ENCODE measurements at places on chromosomes 11 and 22.

DNA sequence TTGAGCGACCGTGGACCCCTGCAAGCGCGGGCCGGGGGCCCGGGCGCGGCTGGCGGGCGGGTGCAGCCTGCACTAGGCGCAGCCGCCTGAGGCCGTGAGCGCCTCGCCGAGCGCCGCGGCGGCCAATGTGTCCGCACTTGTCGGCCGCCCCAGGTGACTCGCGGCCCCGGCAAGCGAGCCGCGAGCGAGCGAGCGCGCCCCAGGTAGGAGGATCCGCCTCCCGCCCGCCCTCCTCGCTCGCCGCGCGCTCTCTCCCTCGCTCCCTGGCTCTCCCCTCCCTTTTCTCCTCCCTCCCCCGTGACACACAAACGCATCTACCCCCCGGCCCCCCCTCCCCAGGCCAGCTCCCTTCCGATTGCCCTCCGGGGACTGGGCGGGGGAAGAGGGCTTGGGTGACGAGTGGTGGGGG lies at the start of gene WNT7B:
Gene WNT7B, minus strand, starts transcription at position 160 of the 409 bp plus-strand sequence. CDS start 408 bp downstream, outside the sequence.
- no peak within 1 kb of the TSS for H3K4me3 ChIP-seq
- peaks cover 4% of the 10 kb centered on the region for H3K4me1 ChIP-seq

- H3K4me3 ChIP-seq, result peak within 1 kb of the TSS; percentile 56
- H3K27me3 ChIP-seq, result peaks cover 14% of the 10 kb centered on the region
- H3K4me1 ChIP-seq, result no peaks in the 10 kb centered on the region
- H3K27ac ChIP-seq, result no peak within 1 kb of the TSS
- DNase-seq, result no peak
- H3K36me3 ChIP-seq, result no peaks in the 10 kb centered on the region
Observed at GRCh38 chr11:17388609-17389210, at the start of gene KCNJ11. TSS of gene KCNJ11 (minus strand) at chr11:17388659. CDS start at chr11:17388091, 568 bp downstream.

DNA sequence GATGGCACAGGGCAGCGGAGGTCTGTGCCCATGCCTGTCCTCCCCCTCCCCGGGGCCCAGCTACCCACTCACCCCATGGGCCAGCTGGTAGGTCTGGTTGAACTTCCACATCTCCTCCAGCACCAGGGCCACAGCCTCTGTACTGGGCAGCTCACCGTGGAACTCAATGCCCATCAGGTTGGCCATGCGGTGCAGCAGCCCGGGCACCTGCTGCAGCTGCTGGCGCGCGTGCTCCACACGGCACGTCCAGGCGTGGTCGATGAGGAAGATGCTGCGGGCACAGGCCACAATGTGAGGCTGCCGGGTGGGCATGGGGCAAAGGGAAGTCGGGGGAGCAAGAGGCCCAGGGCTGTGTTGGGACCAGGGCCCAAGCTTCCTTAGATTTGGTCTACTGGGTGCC lies 6.3 kb downstream of the TTLL12 start:
- peaks cover 11% of the 10 kb centered on the region for H3K4me1 ChIP-seq
- no peak for DNase-seq
- peaks cover 9% of the 10 kb centered on the region for H3K36me3 ChIP-seq
- no peak overlapping the region for H3K27ac ChIP-seq
- H3K27me3 ChIP-seq, result no peaks in the 10 kb centered on the region

- no peaks in the 10 kb centered on the region for H3K36me3 ChIP-seq
- H3K4me1 ChIP-seq, result no peaks in the 10 kb centered on the region
- H3K27me3 ChIP-seq, result no peaks in the 10 kb centered on the region
- no peak for DNase-seq
- no peak overlapping the region for H3K27ac ChIP-seq
Observed at GRCh38 chr11:32039149-32039548, 51.7 kb upstream of the RCN1 start.

DNA sequence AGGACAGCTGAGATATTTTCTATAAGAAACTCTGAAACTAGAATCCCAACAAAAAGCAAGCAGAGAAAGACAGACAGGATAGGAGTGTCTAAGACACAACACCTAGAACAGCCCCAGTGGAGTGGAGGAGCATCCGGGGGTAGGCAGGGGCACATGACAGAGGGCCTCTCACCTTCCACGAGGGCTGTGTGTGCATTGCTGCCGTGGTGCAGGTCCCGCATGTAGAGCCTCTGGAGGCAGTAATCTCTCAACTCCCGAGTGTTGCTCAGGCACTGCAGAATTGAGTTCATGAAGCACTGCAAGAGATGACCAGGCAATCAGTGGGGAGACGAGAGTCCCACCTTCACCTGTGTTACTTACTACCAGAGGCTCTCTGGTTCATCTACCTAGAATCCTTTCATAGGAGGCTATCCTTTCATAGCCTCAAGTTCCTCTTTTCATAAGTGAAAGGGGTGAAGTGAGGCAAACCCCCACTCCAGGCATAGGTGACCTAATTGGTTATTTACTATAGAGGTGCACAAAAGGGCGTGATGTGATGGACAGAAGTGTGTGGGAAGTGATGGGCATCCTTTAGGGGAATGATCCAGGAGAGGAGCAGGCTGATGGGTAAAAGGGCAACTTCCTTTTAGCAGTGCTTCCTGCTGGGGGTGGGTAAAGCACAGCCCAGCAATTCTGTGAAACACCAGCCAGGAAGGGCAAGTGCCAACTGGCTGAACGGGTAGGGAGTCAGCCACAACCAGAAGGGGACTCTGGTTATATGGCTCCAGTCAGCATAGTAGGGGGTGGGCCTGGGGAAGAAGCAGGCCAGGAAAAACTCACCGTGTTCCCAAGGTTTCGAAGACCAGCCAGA lies 13.1 kb upstream of the MFRP start:
- no peak for DNase-seq
- H3K27ac ChIP-seq, result no peak overlapping the region
- H3K4me3 ChIP-seq, result no peak overlapping the region
- H3K36me3 ChIP-seq, result peaks cover 2% of the 10 kb centered on the region

DNA sequence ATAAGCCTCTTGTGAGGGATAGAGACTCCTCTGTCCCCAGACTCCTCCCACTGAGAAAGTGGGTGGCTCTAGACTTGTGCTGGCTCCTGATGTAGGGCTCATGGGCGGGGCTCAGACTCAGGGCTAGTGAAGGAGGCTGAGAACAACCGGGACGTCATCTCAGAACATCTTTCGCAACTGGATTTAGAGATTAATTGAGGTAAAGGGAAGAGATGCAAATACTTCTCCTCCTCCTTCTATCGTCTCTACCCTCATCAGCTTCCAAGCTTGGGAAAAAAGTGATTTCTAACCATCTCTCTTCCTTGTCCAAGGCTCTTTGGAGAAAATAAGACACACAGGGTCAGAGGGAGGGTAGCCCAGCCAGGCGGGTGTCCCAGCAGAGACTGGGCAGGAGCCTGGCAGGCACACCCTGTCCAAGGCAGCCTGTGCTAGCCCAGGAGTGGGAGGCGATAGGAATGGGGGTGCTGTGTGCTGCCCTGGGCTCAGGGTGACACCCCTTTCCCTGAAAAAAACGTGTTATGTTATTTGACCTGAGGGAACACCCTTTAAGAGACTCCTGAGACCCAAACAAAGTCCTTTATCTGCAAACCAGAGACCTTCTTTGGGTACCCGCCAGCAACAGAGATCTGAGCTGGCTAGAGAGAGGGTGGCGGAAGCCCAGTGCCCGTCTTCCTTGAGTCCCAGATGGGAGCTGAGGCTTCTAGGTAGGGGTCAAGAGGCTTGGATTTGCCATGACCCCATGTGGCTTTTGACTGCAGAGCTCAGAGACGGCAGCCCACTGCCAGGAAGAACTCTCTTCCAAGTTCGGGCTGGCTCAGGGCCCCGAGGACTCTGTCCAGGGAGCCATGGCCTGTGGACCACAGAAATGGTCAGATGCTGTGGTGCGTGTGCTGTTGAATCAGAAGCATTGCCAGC lies 160.9 kb downstream of the ADAMTS15 start:
- peaks cover 5% of the 10 kb centered on the region for H3K27me3 ChIP-seq
- no peak for DNase-seq
- H3K36me3 ChIP-seq, result no peaks in the 10 kb centered on the region
- H3K4me3 ChIP-seq, result no peak overlapping the region
- H3K27ac ChIP-seq, result no peak overlapping the region

GRCh38 chr11:118908901-118909618 lies 16.7 kb downstream of the BCL9L start:
- H3K4me3 ChIP-seq, result no peak overlapping the region
- H3K27ac ChIP-seq, result no peak overlapping the region
- H3K36me3 ChIP-seq, result peaks cover 3% of the 10 kb centered on the region
- DNase-seq, result no peak
- peaks cover 22% of the 10 kb centered on the region for H3K4me1 ChIP-seq
- H3K27me3 ChIP-seq, result peaks cover 7% of the 10 kb centered on the region

DNA sequence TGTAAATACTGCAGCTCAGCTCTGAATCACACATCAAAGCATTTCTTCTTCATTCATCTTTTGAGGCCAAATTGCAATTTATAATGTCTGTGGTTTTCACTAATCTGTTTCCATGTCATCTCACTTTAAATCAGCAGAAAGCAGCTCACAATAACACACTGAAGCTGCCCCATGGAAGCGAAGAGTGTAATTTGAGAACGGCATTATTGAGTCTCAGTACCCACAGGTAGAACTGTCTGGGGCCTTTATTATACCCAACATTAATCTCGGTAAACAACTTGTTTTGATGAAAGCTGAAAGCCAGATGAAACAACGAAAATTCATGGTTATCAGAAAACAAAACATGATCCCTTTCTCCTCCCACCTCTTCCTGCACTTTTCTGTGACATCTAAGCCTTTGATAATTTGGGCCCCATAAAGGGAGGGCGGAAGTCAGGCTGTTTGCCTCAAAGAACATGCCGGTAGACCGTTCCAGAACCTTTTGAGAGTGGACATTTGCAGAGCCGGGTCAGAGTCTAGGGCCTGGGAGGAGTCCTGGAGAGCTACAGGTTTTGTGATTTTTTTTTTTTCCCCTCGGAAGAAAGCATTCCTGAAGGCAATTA lies 68.2 kb upstream of the SESN3 start:
- no peak overlapping the region for H3K4me3 ChIP-seq
- no peak for DNase-seq
- H3K27ac ChIP-seq, result no peak overlapping the region
- peaks cover 13% of the 10 kb centered on the region for H3K4me1 ChIP-seq

DNA sequence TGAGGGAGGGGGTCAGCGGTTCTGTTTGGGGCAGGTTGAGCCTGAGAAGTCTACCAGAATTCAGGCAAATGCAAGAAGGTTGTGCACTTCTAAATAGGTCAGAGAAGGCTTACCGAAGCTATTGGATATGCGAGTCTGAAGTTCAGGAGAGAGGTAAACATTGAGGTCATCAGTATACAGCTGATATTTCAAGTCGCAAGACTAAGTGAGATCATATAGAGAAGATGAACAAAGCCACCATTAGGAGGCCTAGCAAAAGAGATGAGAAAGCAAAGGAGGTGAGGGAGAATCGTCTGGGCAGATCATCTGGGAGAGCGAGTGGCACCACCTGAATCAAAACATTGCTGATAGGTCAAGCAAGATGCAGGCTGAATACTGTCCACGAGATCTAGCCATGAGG lies 430.6 kb downstream of the BUD13 start:
- peaks cover 7% of the 10 kb centered on the region for H3K36me3 ChIP-seq
- H3K27me3 ChIP-seq, result peaks cover 4% of the 10 kb centered on the region
- DNase-seq, result no peak
- no peak overlapping the region for H3K27ac ChIP-seq

- no peaks in the 10 kb centered on the region for H3K36me3 ChIP-seq
- peaks cover 3% of the 10 kb centered on the region for H3K27me3 ChIP-seq
- H3K4me3 ChIP-seq, result no peak overlapping the region
- peaks cover 2% of the 10 kb centered on the region for H3K4me1 ChIP-seq
Observed at GRCh38 chr11:79331203-79331901, 109.5 kb downstream of the TENM4 start.

- DNase-seq, result peak; percentile 47
- peaks cover 47% of the 10 kb centered on the region for H3K4me1 ChIP-seq
- H3K27me3 ChIP-seq, result peaks cover 19% of the 10 kb centered on the region
- H3K4me3 ChIP-seq, result peak overlapping the region; percentile 97
- H3K36me3 ChIP-seq, result peaks cover 56% of the 10 kb centered on the region
Observed at GRCh38 chr11:62602141-62603071, 741 bp upstream of the MTA2 start.

DNA sequence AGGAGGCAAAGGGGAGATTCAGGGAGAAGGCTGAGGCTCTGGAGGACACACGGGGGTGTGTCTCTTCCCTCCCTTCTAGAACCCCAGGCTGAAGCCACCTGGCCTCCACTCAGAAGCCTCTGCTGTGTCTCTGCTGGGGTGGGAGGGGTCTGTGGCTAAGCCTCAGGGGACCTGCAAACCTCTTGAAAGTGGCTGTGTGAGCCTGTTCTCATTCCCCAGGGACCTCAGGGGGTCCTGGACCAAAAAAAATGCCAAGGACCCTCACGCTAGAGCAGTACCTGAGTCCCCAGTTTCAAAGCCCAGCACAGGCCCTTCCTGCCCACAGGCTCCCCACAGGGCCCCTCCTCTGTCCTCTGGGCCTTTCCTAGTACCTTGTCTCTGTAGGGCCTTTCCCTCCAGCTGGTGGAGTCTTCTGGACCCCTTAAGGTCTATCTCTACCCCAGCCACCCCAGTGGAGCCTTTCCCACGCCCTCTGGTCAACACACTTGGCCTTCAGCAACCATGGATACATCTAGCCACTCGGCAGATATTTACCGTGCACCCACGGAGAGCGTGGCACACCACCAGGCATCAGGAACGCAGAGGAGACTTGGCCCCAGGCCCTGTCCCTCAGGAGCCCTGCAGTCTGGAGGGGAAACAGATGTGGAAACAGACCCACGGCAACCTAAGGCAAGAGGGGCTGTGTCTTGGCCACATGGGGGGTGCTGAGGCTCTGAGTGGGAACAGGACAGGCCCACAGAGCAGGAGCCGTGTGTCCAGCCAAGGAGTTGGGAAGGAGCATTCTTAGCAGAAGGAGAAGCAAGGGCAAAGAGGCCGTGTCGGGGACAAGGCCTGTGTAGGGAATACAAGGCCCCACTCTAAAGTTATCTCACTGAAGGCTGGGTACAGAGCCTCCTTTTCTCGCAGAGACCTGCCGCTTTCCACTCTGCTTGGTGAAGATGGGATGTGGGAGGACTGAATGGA lies 18.5 kb downstream of the PLA2G6 start:
- no peak overlapping the region for H3K4me3 ChIP-seq
- peaks cover 10% of the 10 kb centered on the region for H3K27me3 ChIP-seq
- peaks cover 9% of the 10 kb centered on the region for H3K4me1 ChIP-seq
- no peak for DNase-seq

- no peak for DNase-seq
- H3K36me3 ChIP-seq, result no peaks in the 10 kb centered on the region
- H3K4me1 ChIP-seq, result peaks cover 19% of the 10 kb centered on the region
- H3K27me3 ChIP-seq, result no peaks in the 10 kb centered on the region
- H3K4me3 ChIP-seq, result no peak overlapping the region
Observed at GRCh38 chr11:100759106-100759505, 72.0 kb downstream of the ARHGAP42 start.

DNA sequence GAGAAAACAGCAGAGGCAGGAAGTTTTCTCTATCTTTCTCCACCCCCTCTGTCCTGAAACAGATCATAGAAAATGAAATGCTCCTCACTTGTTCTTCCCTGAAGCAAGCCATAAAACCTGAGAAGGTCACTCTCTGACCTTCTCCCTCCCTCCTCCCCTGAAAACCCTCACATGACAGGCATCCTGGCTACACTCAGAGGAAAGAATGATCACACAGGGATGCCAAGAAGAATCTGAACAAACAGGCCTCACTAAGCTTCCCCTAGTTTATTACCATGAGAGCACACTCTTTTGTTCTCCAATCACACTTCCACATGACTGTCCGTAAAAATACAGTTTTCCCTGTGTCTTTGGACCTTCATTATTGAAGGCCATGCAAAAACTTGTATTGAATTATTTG lies 300.1 kb downstream of the BUD13 start:
- H3K36me3 ChIP-seq, result no peaks in the 10 kb centered on the region
- no peak overlapping the region for H3K4me3 ChIP-seq
- DNase-seq, result no peak
